ENCODE measurements at places on chromosomes 12 and 14.

DNA sequence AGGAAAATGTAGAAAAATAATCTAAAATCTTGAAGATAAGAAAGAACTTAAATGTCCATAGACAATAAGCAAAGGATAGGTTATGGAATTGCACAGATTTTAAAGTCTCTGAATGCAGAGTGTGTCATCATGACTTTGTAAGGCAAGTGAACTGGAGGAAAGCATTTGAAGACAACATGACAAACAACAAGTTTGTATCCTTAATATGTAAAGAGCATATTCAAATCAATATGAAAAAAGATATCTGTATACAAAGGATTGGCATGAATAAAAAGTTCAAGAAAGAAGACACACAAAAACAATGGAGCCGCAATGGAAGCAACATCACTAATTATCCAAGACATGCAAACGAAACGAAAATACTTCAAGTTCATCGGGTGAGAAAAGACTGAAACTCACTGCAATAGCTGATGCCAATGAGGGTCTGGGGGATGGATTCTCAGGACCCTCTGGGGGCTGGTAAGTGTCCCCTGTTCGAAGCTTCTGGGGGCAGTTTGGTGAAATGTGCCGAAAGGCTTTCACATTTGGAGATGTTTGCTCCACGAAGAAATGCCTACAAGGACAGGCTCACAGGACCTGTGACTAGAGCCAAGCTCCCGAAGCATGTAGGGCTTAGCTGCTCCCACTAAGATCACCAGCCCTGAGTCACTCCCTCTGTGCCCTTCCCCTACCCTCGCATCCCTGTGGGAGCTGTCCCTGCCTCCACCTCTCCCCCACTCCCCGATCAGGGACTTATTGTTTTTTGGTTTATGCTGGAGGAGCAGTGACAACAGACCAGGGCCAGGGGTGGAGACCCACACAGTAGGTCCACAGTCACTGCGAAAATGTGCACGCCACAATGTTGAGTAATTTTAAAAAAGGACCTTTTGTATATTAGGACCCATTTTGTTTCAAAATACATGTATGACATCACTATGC is 345.7 kb upstream of the SFSWAP start:
- DNase-seq = no peak

GRCh38 chr14:102593061-102593824 is 794 bp downstream of the RCOR1 start:
- DNase-seq = no peak

- DNase-seq = no peak
Observed at GRCh38 chr14:96148631-96149030, 56.0 kb upstream of the BDKRB2 start.

DNA sequence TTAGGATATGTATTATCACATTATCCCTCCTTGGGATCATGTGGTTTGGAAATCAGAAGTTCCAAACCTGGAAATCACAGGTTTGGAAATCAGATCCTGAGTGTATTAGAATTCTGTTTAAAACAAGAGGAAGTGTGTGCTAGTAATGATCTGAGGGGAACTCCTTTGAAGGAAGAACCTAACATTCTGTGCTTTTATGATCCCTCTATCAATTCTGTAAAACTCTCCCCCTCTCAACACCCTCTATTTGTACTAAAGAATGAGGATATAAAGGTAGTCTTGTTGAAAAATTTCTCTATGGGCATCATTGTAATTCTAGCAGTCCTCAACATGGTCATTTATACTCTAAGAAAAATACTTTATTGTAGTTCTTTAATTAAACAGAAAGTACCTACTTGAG is 97.4 kb downstream of the SRGAP1 start:
- DNase-seq = no peak

DNA sequence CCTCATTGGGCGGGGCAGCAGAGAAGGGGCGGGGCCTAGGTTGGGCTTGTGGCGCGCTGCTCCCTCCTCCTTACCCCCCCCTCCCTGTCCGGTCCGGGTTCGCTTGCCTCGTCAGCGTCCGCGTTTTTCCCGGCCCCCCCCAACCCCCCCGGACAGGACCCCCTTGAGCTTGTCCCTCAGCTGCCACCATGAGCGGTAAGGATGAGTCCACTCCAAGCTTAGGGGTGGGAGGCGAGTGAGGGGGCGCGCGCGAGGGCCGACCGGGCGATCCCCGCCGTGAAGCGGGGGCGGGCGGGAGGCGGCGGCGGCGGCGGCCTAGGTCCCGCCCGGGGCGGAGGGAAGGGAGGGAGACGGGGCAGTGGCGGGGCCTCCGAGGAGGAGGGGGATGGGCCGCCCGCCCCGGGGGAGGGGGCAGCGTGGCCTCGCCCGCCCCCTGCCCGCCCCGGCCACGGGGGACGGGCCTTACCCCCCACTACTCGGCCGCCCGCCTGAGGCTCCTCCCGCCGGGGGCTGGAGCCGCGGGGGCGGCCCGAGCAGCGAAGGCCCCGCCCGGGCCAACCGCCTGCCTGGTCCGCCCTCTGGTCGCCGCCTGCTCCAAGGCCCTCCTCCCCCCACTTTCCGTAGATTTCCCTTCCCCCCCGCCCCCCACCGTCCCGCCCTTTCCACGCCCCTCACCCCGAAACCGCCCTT is at the start of gene SP1:
TSS of gene SP1 (plus strand) at position 73 of the 690 bp plus-strand sequence. CDS start at position 189, 116 bp downstream.
- peak; percentile 98 for DNase-seq

DNA sequence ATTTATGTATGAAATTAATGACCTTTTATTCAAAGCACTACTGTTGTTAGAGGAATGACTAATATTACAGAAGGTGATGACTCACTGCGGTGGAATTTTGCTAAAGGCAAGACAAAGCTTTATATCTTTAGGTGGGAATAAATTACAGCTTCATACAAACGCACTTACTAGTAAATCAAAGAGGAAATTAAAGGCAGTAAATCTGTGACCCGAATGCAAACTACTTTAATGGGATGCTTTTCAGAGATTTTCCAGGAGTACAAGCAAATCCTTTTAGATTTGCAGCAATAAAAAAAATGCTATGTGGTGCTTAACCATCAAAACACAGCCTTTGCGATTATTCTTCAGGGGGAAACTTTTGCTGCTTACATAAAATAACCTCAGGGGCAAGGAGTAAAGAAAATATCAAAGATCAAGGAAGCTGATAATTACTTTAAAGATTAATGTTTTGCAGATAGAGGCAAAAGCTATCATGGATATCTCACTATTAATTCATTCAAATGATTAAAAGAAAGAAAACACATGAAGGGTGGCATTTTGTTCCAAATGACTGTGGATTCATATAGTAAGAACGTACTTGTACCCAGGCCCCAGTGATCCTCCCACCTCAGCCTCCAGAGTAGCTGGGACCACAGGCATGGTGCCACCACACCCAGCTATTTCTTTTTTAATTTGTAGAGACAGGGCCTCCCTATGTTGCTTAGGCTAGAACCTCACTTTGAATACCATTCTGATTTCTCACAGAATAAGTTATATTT is 98.9 kb downstream of the DENND5B start:
- DNase-seq = no peak

DNA sequence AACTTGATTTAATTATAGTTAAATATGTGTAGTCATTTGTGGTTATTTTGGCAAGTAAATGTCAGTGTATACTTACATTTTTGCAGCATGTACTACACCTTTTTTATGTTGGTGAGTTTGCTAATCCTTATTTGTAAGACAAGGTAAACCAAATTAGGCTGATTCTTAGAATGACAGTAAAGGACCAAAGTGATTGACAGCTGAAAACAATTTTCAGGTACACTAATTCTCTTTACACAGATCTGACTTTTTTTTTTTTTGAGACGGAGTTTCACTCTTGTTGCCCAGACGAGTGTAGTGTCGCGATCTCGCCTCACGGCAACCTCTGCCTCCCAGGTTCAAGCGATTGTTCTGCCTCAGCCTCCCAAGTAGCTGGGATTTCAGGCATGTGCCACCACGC is 8.4 kb downstream of the SLC25A3 start:
- DNase-seq = no peak
